ENCODE measurements at places on chromosomes 1 and 21.
A peak's percentile ranks its signal among the peaks of the same experiment; 100 is the strongest.

GRCh38 chr21:31107176-31107785 lies 69.0 kb upstream of the KRTAP19-8 start:
- DNase-seq, result no peak

DNA sequence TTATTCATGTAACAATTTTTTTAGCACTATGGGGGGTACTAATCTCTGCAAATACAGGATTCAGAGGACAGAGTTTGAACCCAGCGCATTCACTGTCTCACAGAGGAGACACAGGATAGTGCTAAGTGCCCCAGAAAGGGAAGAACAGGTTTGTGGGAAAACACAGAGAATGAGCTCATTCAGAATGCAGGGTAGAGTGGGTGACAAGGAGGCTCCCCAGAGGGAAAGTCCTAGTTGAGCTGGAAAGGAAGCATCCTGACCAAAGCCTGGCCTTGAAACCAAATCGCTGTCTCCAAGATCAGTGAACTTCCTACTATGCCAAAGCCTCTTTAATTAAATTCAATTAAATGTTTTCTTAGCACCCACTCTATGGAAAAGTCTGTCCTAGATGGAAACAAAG lies 19.0 kb upstream of the RGS2 start:
- DNase-seq, result no peak

DNA sequence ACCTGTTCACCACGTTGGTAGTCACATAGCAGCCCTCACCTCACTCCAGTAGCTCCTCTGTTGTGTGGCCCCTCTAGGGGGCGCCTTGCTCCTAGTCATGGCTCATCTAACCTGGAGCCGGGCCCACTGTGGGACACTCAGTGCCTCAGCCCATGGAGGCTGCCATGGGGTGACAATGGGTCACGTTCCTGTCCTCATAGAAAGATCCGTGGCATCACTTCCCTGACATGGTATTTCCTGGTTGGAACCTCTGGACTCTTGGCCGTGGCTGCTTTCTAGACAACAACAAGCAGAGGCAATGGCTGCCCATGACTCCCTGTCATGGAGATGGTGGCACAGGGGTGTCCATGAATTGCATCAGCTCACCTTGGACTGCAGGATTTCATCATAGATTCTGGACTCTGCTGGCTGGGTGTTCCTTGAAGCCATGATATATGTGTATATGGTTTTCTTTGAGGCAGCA lies 27.5 kb upstream of the SLAMF6 start:
- DNase-seq, result peak; percentile 99

DNA sequence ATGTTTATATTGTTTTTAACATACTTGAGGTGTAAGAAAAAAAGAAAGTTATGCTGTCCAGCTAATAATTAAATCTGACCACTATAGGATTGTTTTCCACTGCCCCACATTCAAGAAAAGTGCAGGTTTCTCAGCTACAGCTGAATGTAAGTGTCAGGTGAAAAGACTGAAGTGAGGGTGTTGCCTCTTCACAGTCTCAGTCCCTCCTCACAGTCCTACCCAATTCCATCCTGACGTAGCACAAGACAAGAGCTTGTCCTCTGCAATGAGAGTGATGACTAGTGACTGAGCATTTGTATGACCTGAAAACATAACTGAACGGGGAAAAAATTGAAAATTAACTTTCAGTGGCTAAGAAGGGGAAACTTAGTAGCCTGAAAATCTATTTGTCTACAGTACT lies 1039.5 kb downstream of the ADGRL2 start:
- no peak for DNase-seq

- no peak for DNase-seq
Measured at GRCh38 chr21:45824546-45825215, 156.9 kb upstream of the COL6A1 start.

DNA sequence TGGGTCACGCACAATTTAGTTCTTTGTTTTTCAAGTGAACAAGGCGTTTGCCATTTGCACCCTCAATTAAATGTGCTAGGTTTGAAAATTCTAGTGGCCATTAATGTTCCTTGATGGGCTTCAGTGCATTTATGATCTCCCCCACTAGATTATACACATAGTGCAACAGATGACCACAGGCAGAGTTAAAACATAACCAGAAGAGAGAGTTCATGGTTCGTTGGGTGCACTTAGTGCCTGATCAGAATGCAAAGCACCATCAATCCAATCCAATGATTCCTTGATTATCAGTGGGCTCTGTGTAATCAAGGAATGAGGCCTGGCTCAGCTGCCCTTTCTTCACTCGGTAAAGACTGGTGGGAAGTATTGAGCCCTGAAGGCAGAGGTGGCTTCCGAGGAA lies 334.5 kb downstream of the PRDM2 start:
- no peak for DNase-seq

- DNase-seq, result no peak
Measured at GRCh38 chr1:119742677-119743076, 26.0 kb downstream of the HMGCS2 start.

- no peak for DNase-seq
Measured at GRCh38 chr1:179529482-179530195, 46.1 kb downstream of the NPHS2 start.

Measured in NCI-H1694 (cell line).